HCT116 (cell line): ENCODE measurements at places on chromosomes 5 and 9. TPM values are rescaled to one million over a fixed set of nuclear protein-coding genes. Genes with fewer than 3 reads are reported as not detected.

- H3K4me1 ChIP-seq = peaks cover 16% of the 10 kb centered on the region
- no peaks in the 10 kb centered on the region for H3K36me3 ChIP-seq
These were observed 19.0 kb upstream of the PHYHD1 start for GRCh38 chr9:128901822-128902221.

DNA sequence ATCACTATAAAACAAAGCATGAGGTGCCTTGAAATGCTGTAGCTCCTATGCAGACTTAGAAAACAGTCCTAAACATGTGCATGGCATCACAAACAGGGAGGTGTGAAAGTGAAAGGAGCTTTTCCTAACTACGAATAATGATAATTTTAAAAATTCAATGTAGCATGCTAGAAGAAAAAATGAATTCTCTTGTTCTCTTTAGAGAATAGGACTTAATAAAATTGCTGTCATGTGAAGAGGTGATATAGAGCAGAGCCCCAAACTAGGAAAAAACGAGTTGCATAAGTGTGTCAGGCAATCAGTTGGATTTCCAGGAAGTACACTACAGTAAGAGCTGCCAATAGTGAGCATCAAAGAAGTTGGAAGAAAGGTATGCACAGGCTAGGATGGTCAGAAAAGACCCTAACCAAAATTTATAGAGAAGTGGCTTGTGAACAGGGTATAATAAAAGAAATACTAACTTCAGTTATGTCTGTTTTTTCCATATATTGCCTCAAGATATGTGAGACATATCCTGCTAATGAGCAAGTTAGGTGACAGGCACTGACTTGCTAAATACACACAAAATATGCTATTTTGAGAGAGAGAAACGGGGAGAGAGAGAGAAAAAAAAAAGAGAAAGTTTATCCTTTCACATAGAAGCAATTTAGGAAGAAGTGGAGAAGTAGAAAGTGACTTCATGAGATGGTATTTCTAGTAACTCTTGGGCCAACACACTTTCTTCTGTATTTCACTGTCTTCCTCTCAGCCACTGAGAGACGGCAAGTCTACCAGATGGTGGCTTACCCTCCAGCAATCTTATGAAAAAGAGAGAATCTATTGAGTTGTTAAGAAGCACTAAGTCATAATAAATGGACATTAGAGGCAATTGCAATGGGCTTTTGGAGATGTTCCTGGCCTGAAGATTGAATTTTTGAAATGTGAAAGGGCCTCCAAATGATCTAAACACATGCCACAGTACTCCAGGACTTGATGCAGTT lies 18.0 kb downstream of the ITGA2 start:
- no peak overlapping the region for H3K4me3 ChIP-seq
- no peaks in the 10 kb centered on the region for H3K36me3 ChIP-seq
- H3K27me3 ChIP-seq = no peaks in the 10 kb centered on the region
- H3K4me1 ChIP-seq = peaks cover 32% of the 10 kb centered on the region

GRCh38 chr9:90795084-90795483 lies 6.5 kb upstream of the SYK start:
- no peak for DNase-seq
- H3K4me1 ChIP-seq = no peaks in the 10 kb centered on the region
- no peak overlapping the region for H3K4me3 ChIP-seq
- H3K36me3 ChIP-seq = no peaks in the 10 kb centered on the region
- no peaks in the 10 kb centered on the region for H3K27me3 ChIP-seq
- no peak overlapping the region for H3K27ac ChIP-seq

FAXDC2 gene
- total RNA-seq = 0.22 TPM

DNA sequence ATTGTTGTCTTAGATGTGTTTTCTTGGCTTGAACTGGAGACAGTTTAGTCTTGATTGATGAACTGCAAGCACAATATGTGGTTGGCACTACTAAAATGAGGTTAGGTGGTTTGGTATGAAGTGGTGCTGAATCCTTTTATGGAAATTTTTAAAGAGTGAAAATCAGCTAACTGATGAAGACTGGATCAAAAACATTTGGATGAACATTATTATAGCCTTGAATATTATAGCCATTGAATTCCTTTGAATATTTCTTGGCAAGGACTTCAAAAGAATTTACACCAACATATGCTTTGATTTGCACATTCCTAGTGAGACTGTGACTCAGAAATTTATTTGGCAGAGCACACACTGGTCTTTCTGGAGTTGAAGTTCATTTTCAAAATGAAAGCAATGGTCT lies 318.3 kb downstream of the CHSY3 start:
- H3K4me1 ChIP-seq = peaks cover 9% of the 10 kb centered on the region
- no peaks in the 10 kb centered on the region for H3K36me3 ChIP-seq
- H3K27ac ChIP-seq = no peak overlapping the region
- no peak for DNase-seq
- no peak overlapping the region for H3K4me3 ChIP-seq

DNA sequence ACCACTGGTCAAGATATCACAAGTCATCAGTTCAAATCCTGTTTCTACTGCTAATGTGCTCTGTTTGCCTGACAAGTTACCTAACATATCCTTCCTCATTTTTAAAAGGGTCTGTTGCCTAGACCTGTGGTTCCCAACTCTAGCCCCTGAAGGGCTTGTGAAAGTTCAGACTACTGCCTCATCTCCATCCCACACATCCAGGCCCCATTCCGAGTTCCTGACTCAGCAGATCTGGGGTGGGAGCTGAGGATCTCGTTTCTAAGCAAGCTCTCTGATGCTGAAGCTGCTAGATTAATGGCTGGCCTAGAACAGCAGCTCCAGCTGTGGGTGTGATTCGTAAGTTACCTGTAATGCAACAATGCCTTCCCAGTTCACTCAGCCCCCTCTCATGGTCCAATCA lies 32.5 kb downstream of the S1PR3 start:
- DNase-seq = no peak
- H3K27me3 ChIP-seq = no peaks in the 10 kb centered on the region
- H3K4me1 ChIP-seq = peaks cover 20% of the 10 kb centered on the region; the same call in 1 of the 2 replicates
- H3K27ac ChIP-seq = no peak overlapping the region
- no peaks in the 10 kb centered on the region for H3K36me3 ChIP-seq

TRIP13 gene
- 45.0 TPM for total RNA-seq

GRCh38 chr5:105630803-105631202 lies 2039.9 kb downstream of the EFNA5 start:
- H3K27me3 ChIP-seq = no peaks in the 10 kb centered on the region
- H3K4me1 ChIP-seq = no peaks in the 10 kb centered on the region
- H3K36me3 ChIP-seq = no peaks in the 10 kb centered on the region
- no peak overlapping the region for H3K27ac ChIP-seq
- H3K4me3 ChIP-seq = no peak overlapping the region

GRCh38 chr9:38417003-38417945 lies 7.0 kb downstream of the IGFBPL1 start:
- no peak overlapping the region for H3K4me3 ChIP-seq
- H3K4me1 ChIP-seq = no peaks in the 10 kb centered on the region
- DNase-seq = peak; percentile 35
- peaks cover 7% of the 10 kb centered on the region; the same call in 1 of the 2 replicates for H3K27me3 ChIP-seq
- no peaks in the 10 kb centered on the region for H3K36me3 ChIP-seq
